ENCODE measurements at places on chromosomes 7 and 10.

GRCh38 chr7:146713934-146714333 lies 597.3 kb downstream of the CNTNAP2 start:
- DNase-seq = no peak

DNA sequence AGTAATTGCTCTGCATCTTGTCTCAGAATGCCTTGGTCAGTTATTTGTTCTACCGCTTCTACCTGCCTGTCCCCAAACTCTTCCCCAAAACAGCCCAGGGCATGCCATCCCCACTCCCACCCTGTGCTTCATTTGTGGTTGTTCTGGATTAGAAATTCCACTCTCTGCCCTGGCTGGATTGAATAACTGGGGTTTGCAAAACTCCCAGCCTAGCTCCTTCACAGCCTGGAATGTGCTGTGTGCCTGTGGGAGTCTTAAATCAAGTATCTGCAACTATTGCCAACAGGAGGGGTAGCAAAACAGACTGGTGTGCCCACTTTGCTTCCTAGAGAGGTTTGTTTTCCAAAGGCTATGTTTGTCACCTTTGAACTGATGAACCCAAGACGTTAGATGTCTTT lies 24.2 kb downstream of the TSPAN15 start:
- DNase-seq = no peak

GRCh38 chr10:44589944-44590449 lies 205.1 kb upstream of the CXCL12 start:
- DNase-seq = no peak

DNA sequence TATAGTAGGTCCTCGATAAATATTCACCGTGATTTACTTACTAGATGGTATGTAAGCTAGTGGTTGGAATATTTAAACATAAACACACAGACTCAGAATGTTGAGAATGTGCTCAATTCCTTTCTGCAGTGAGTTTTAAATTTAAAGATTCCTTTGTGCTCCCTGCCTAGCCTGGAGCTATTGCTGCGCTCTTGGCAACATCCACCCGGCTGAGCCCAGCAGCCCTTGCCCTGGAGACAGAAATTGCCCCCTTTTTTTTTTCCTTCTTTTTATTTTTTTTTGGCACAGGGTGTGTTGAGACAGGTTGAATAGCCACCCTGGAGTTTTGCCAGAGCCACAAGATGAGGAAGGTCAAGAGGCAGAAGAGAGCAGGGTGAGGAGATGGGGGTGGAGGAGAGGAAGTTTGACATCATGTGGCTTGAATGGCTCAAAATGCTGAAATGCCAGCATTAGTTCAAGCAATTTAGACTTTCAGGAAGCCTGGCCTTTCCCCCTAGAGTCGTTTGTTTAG lies 180.8 kb downstream of the PRKCQ start:
- no peak for DNase-seq

GRCh38 chr10:114905450-114905849 lies 32.5 kb upstream of the TRUB1 start:
- no peak for DNase-seq

DNA sequence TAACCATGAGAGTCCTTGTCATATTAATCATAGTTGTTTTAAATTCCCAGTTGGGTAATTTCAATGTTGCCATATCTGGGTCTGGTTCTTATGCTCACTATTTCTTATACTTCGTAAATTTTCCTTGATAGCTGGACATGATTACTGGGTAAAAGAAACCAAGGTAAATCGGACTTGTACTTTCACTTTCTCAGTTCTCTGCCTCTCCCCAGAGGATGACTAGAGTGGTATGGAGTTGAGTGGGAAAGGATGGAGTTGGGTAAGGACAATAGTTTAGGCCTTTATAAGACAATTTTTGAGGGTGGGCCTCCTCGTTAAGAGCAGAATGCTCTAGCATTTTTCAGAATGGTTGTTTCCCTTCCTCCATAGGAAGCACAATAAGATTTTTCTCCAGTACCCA lies 106.1 kb downstream of the CRPPA start:
- DNase-seq = no peak

DNA sequence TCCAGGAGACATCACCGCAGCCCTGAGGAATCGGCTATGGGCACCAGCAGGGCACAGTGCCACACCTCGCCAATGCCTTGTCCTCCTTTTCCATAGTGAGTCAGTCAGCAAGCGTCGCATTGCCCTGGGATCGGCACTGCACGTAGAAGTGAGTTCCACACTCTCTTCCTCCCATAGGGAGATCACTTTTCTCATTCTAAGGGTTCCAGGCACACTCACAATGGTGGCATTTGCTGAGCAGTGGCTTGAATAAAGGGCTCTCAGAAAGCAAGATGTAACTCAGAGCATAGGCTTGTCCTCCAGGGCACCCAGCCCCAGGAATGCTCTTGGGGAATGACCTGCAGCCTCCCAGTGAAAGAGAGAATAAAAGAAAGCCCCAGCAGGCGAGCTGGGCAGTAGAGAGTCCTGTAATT lies 1.1 kb upstream of the VIM start:
- no peak for DNase-seq

DNA sequence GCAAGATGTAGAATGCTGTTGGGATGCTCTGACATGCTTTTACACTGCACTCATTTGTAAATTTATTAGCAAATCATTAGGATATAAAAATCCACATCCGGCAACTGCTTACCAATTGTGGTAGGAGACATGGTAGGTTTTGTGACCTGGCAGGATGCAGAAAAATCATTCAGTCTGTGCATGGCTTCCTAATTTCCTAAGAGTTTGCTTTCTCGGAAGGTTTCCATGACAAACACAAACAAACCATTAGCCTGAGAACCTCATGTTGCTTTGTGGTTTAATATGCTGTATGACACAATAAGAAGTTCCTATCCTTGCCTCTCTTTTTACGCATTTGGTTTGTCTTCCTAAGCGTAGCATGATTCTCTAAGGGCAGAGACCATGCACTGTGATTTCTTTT lies 14.7 kb upstream of the LMBR1 start:
- DNase-seq = no peak

DNA sequence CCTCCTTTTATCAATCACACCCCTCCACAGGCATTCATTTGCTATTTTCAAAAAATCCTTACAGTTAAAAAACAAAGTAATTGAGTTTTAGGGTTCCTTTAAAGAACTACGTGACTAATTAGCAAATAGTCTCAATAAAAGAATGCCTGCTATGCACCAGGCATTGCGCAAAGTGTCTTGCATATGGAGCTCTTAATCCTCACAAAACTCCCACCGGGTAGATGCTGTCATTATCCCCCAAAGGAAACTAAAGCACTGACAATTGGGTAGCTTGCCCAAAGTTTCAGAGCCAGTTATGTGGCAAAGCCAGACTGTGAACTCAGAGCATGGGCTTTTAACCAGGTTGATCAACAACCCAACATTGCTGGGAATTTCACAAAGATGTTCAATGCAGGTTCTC lies 305.7 kb downstream of the ELMO1 start:
- DNase-seq = no peak

GRCh38 chr10:33422471-33423153 lies 88.1 kb upstream of the NRP1 start:
- no peak for DNase-seq

- no peak for DNase-seq
Observed at GRCh38 chr10:21135023-21135931, 238.2 kb upstream of the NEBL start.

- DNase-seq = no peak
Observed at GRCh38 chr10:78224602-78225001, 190.9 kb downstream of the RPS24 start.

DNA sequence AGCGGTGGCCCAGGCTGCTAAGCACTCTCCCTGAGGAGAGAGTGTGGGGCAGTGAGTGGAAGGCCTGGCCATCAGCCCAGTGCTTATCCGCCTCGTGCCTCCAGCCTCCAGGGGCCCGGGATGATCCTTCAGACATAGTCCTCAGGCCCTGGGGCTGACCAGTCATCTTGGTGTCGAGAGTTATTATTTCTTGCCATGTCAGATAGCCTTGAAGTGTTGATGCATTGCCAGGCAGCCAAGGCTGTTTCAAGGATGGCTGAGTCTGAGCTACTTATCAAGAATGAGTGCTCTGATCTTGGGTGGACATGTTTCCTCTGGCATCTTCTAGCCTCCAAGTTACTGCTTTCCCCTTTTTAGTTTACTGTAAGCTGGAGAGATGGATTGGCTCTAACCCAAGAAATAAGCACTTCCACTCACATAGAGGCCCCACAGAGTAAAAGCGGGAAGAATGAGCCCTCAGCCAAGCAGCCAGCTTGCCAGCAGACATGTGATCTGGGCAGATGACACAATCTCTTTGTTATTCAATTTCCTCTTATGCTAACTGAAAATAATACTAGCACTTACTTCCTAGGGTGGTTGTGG lies 136.5 kb upstream of the NAMPT start:
- DNase-seq = no peak

DNA sequence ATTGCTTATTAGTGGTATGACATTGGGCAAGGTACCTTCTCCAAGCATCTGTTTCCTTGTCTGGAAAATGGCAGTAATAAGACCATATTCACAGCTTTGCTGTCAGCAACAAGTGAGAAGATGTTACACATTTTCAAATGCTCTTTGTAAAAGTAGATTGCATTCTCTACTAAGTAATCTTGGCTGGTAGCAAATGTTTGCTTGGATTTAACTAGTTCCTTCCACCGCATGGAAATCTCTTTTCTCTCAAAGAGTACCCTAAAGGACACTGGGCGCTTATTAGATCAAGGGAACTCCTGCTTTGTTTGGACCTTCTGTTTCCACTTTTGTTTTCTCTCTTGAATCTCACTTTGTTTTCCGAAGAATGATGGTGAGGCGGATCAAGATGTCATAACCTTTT lies 185.2 kb upstream of the BMPER start:
- no peak for DNase-seq

DNA sequence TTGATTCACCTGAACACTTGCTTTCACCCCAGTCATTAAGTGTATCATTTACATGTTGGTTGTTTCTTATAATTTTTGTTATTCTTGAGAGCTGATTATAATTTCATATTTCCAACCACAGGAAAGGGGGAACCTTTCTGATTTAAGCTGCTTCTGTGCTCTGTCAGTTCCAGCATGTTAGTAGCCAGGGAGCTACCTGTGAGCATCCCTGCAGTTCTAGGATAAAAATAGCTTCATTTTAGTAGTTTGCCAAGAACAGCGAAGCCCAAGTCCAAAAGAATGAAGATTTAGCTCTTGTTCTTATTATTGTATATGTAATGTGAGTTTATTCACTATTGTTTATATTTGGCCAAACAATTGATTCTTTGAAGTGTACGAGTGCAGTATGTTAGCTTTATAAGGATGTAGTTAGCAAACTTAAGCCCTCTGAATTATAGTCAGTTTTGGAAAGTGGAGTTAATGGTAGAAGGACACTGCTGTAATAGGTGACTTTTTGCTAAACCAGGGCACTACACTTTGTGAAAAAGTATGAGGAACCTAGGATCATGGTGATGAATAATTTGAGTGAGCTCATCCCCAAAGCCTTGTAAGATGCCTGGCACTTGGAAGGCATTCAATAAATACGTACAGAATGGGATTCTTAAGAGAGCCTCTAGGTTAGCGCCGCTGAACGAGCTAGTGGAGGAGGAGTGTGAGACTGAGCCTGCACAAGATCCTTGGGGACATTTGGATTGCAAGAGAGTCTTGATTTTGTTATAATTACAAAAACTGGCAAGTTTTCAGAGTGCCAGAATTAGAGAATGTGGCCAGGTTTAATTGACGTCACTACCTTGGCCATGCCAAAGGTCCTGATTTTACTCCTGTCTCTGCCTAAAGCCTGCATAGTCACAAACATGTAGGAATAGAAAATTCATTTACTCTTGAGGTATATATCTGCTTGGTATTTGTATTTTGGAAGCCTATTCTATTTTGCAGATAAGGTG lies 29.8 kb downstream of the DNAH11 start:
- no peak for DNase-seq

DNA sequence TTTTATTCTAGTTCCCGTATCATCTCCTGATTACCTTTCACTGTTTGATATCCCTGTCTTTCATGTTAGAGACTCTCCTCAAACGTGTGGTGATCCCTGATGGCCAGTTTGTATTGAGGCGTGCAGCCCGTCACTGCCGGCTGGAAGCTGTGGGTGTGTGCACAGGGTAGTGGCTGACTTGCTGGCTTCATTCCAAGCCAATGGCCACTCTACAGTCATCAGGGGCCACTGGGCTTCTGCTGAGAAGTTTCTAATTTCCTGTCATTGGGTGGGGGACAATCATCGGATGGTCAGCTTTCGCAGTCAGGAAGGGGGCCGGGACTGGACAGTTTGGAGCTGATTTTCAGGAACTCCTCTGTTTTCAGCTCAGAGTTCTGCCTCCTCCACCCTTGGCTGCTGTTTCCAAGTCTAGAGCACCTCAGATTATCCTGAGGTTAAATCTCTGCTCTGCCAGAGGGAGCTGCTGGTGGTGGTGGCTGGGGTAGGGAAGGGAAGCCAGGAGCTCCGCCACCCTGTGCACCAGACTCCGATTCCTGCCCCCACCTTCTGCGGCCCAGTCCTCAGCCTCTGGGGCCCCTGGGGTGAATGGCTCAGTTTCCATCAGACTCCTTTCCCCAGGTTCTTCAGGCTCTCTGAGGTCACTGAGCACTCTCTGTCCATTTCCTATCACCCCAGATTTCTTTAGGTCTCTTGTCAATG lies 34.9 kb downstream of the BAIAP2L1 start:
- DNase-seq = no peak

DNA sequence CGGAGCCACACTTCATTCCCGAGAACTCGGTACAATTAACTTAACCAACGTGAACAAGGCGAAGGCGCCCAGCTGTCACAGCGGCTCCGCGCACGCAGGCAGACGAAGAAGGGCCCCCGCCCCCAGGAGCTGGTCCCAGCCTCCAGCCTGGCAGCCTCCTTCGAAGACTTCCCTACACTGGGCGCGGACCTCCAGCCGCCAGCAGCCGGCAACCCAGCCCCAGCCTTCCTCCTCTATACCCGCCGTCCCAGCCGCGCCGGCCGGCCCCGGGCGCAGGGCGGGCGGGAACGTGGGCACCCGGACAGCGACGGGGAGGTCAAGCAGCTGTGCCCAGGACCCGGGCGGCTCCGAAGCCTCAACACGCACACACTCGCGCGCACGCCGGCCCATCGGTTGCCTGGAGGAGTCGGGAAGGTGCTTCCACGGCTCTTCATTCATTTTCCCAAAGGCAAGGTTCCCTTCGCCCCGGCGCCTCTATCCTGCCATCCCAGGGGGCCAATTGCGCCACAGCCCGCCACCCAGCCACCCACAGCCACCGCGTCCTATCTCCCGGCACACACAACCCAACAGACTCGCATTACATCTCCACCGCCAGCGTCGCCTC lies 1.6 kb downstream of the CHST15 start:
- DNase-seq = no peak

DNA sequence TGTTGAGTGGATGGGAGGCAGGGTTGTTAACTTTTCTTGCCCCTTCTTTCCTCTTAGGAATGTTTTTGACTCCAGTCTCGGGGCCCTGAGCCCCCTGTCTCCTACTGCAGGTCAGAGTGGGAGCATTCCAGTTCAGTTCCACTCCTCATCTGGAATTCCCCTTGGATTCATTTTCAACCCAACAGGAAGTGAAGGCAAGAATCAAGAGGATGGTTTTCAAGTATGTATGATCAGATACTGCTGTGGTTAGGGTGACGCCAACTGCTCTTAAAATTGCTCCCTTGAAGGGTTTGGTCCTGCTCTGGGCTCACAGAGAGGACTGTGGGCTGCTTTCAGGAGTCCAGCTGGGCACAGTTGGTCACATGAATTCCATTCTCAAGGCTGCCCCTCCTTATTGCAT lies 22.0 kb downstream of the VWA2 start:
- no peak for DNase-seq

All from HuH-7.5 (cell line).